ENCODE measurements at places on chromosomes 4 and X.

DNA sequence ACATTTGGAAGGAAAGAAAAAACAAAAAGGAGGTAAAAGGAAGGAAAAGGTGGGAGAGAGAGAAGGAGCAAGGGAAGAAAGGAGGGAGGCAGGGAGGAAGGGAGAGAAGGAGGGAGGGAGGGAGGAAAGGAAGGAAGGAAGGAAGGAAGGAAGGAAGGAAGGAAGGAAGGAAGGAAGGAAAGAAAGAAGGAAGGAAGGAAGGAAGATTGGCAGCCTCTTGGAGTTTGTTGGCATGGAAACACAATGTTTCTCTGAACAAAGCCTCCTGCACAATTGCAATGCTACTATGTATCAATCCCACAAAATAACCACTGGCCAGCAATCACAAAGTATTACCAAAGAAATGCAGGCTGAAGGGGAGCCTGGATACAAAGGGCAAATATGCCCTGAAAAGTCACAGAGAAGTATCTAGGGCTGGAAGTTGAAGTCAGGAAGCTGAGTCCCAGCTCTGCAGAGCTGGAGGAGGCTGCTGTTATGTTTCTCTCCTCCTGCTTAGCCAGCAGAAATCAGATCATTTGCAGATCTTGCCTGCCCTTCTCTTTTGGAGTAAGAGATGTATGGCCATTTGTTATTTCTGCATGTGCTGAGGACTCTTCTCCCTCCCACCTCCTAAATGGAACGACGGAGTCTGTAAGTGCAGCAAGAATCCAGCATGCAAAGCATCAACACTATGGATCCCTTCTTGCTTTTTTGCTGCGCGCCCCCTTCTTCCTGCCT, 195.9 kb upstream of the LDB2 start:
- DNase-seq = no peak

DNA sequence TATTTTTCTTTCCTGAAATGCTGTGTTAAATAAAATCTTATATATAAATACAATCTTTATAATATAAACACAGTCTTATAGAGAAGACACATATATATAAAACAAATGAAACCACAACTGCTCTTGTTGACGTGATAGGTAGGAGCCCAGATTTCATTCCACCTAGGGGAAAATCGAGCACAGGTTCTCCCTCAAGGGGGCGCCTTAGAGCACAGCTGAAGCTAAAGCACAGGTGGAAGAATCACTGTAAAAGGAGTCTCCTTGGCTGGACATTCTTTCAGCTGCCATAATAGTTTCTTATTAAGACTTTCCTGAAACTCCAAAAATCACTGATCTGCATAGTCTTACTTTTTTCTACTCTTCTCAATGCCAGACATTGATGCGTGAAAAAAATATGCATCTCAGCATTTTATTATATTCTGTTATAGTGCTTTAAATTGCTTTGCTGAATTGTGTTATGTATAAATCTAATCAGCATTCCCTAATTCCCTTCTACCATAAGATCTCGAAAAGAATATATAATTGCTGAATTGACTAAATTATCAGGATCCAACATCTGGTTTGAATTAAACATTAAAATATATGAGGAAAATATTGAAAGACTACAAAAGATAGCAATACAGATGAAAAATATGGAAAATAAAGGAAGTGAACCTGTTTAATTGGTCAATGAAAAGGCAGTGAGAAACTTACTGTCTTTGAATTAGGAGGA, 25.5 kb upstream of the RXFP1 start:
- DNase-seq = no peak

GRCh38 chr4:151569650-151570049, 160.7 kb downstream of the FHIP1A start:
- no peak for DNase-seq

DNA sequence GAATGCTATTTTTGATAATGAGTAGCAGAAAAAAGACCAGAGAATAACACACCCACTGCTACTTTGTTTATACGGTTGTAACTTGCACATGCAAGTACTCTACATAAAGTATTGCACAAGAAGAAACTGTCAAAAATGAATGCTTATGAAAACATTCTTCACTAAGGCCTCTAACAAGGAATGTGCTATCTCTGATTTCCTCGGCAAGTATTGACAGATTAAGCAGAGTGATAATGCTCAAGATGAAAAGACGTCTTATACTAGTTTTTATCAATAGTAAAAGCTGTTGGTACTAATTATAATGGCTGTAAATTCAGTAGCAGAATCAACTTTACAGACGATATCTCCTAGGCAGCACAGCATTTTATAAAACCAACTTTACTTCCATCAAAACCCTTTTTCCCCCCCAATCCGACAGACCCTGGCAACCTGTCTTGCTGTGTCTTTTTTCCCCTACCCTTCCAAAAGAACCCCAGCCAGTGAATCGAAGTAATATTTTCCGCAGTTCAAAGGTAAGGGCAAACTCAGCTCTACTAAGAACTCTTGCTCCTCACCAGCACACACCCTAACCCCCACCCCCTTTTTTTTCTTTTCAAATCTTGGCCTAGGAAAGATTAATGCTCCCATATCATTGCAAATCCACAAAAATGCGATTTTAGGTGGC, 1.5 kb downstream of the FRYL start:
- DNase-seq = no peak

DNA sequence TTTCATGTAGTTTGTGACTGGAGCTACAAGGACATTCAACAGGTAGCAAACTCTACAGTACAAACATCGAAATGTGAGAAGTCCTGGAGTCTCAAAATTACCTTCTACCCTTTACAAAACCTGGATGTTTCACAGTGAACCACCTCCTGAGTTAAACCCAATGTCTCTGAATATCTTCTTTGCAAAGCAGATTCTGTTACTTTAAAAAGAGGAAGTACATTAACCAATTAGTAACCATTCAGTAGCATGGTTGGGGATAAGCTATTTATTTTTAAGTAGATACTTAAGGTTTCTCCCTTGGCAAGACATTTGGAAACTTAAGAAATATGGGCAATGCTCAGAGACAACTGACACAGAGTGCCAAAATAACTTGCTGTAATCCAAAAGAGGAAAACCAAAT, 371.9 kb upstream of the NWD2 start:
- DNase-seq = no peak

DNA sequence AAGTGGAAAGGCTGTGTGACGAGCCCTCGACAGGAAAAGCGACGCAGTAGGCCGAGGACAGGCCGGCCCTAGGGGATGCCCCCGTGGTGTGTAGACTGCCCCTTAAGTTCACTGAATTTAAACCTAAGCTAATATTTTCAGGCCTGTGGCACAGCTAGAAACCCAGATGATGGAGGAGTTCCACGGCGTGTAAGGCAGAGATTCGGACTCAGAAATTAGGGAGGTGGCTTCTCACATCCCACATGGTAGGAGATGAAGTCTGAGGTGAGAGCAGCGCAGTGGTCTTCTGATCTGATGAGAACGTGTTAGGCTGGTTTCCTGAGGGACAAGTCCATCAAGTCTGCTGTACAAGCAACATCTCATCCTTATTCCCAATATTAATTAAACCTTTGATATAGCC, 7.8 kb downstream of the LRP2BP start:
- no peak for DNase-seq

DNA sequence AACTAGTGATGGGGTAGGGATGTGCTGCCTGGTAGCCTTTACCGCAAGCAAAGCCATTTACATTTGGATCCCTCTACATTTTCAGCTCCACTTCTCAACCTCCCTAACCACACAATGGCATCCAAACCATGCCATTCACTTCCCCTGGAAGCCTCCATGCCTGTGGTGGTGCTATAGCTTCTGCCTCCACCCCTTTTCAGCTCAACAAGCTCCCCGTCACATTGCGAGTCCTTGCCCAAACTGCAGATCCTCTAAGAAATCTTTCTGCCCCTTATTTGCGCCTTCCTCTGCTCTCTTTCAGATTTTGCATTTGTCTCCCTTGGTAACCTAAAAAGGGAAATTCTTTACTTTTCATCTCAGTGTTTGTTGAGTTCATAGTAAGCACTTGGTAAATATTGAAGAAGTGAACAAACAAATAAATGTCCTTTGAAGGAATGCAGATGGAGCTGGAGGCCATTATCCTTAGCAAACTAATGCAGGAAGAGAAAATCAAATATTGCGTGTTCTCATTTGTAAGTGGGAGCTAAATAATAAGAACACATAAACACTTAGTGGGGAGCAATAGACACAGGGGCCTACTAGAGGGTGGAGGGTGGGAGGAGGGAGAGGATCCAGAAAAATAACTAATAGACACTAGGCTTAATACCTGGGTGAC, 6.9 kb downstream of the CYTL1 start:
- no peak for DNase-seq

DNA sequence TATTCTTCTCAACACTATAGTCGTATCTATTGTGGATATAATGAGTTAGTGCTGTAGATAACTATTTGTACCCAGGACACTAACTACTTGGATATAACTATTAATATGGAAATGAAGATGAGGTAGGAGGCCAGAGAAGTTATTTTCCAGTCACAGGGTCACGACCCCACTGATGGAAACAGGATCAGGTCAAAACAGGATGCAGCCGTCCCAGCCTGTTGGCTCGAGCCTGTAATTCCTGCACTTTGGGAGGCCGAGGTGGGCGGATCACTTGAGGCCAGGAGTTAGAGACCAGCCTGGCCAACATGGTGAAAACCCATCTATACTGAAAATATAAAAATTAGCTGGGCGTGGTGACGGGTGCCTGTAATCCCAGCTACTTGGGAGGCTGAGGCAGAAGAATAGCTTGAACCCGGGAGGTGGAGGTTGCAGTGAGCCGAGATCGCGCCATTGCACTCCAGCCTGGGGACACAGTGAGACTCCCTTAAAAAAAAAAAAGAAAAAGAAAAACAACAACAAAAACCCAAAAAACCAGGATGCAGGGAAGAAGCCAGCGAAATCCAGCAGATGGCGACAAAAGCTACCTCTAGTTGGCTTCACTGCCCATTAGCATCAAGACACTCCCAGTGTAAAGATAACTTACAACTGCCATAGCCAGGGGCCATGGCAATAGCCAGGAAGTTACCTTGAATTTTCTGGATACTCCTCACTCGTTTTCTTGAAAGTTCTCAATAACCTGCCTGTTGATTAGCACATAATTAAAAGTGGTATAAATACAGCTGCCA, 37.9 kb upstream of the NKAP start:
- no peak for DNase-seq

- no peak for DNase-seq
These were observed 65.7 kb upstream of the SLITRK2 start for GRCh38 chrX:145751943-145752342.

DNA sequence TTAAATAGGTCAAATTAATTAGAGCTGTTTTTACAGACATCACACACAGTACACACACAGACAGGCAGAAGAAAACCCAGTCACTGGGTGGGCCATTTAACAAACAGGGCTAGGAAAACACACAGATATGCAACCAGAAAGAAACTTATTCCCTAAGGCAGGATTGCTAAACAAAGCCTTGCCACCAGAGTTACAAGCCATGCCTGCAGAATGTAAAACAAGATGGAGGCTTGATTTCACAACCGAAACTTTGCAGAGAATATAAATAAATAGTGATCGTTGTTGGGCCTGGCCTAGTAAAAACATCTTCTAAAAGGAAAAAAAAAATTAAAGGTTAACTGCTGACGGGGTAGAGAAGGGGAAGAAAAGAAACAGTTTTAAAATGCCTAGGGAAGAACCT, 212.3 kb downstream of the NAP1L3 start:
- no peak for DNase-seq

DNA sequence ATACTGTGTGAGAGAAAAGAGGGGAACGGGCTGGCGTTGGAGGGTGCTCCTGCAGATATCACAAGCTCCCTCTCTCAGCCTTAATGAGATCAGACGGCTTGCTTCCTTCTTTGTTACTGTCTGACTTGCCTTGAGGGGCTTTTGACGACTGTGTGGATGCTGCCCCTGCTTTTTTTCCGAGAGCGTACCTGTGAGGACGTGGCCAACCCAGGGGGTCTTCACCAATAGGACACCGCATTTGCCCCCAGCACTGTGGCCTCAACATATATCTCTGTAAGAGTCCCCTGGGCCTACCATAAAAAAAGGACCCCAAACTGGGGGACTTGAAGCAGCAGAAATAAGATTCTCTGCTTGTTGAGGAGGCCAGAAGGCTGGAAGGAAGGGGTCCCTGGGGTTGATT, 143.9 kb downstream of the SHOX start:
- no peak for DNase-seq

- DNase-seq = no peak
These were observed 268.6 kb upstream of the PCDH18 start for GRCh38 chr4:137800861-137801260.

DNA sequence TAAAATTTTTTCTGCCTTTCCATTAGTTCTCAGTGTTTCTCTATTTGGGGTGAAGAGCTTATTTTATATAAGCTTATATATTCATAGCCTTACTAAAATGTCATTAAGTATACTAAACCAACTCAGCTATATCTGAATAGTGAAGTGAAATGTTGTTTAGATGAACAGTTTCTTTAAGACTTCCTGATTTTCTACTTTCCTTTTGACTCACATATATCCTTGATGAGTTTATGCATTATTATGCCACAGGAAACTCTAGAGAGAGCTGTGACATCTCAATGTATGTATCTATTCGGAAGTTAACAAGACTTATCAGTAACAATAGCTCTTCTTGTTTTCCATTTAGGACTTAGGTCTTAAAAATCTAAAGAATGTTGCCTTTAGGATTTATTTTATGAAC, 1491.8 kb upstream of the IGFBP7 start:
- no peak for DNase-seq

DNA sequence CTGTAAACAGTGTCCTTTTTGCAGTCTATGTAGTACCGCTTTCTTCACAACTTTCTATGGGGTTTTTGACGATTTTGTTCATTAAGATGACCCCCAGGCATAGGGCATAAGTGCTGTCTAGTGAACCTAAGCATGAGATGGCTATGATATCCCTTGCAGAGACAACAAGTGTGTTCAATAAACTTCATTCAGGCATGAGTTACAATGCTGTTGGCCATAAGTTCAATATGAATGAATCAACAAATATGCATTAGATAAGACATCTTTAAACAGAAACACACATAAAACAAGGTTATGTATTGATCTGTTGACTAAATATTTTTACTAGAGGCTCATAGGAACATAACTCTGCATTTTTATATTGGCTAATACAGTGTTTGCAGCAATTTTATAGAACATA, 1322.0 kb downstream of the ARAP2 start:
- DNase-seq = no peak

- DNase-seq = no peak
These were observed 194.3 kb upstream of the RPS6KA3 start for GRCh38 chrX:20461002-20461401.
